ENCODE measurements at places on chromosomes 5 and 9. TPM values are rescaled to one million over a fixed set of nuclear protein-coding genes. Genes with fewer than 3 reads are reported as not detected.

Gene SYK
- not detected for total RNA-seq

Gene OGN
- 17.5 TPM for total RNA-seq

Gene NTNG2
- 2.0 TPM for total RNA-seq

Gene FAT2
- total RNA-seq: 0.58 TPM
